ENCODE measurements at places on chromosomes 4 and X. TPM values are rescaled to one million over a fixed set of nuclear protein-coding genes. Genes with fewer than 3 reads are reported as not detected.
A peak's percentile ranks its signal among the peaks of the same experiment; 100 is the strongest.

- no peak for DNase-seq
- no peaks in the 10 kb centered on the region for H3K36me3 ChIP-seq
- H3K27me3 ChIP-seq: no peaks in the 10 kb centered on the region
- no peak overlapping the region for H3K27ac ChIP-seq
- H3K4me1 ChIP-seq: no peaks in the 10 kb centered on the region
Observed at GRCh38 chr4:88195328-88196012, 37.0 kb upstream of the ABCG2 start.

- no peak overlapping the region for H3K27ac ChIP-seq
- H3K4me1 ChIP-seq: no peaks in the 10 kb centered on the region
- no peak overlapping the region for H3K4me3 ChIP-seq
- peaks cover 2% of the 10 kb centered on the region for H3K27me3 ChIP-seq
- H3K36me3 ChIP-seq: no peaks in the 10 kb centered on the region
- no peak for DNase-seq
Observed at GRCh38 chr4:169098054-169098497, 88.0 kb upstream of the CBR4 start.

GRCh38 chrX:5726224-5726623, 502.4 kb downstream of the NLGN4X start:
- DNase-seq: no peak
- no peak overlapping the region for H3K4me3 ChIP-seq
- no peaks in the 10 kb centered on the region for H3K36me3 ChIP-seq
- no peak overlapping the region for H3K27ac ChIP-seq
- H3K4me1 ChIP-seq: no peaks in the 10 kb centered on the region

- no peak for DNase-seq
Observed at GRCh38 chrX:24782011-24782410, 88.3 kb downstream of the POLA1 start.

DNA sequence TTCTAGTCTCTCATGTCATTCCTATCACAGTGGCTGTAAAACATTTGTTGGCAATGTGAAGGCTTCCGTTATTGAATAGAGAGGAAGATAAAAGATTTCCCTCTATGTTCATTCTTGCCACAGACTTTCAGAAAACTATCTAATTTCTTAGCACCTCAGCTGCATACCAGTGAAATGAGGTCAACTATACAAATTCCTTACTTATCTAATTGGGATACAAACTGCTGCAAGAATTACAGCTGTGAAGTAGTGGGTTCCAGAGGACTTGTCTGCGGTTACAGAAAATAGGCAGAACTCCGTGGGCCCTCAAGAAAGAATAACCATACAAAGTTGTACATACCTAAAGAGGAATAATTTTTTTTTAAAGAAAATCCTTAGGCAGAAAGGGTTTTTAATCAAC, 175.8 kb downstream of the PPP1R2C start:
- no peaks in the 10 kb centered on the region for H3K4me1 ChIP-seq
- DNase-seq: no peak
- H3K4me3 ChIP-seq: no peak overlapping the region

- no peaks in the 10 kb centered on the region for H3K4me1 ChIP-seq
- peaks cover 44% of the 10 kb centered on the region for H3K36me3 ChIP-seq
- no peaks in the 10 kb centered on the region for H3K27me3 ChIP-seq
- no peak overlapping the region for H3K4me3 ChIP-seq
- no peak for DNase-seq
Observed at GRCh38 chrX:150616179-150616862, 47.9 kb downstream of the MTM1 start.

Gene ANK2
- not detected for total RNA-seq

Gene PCDH19
- total RNA-seq: not detected

DNA sequence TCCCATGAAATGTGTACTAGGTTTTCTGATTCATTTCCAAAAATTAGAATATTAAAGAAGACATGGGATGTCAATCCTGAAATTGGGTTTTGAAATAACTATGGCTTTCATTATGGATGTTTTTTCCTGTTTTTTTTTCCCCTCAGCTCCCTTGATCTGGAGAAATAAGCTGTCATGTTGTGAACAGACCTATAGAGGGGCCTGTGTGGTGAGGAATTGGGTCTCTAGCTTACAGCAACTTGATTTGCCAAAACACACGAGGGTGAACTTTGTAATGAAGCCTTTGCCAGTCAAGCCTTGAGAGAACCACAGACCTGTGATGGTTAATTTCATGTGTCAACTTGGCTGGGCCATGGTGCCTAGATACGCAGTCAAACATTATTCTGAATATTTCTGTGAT, 2413.6 kb downstream of the PCDH7 start:
- no peaks in the 10 kb centered on the region for H3K4me1 ChIP-seq
- no peak overlapping the region for H3K4me3 ChIP-seq
- H3K27ac ChIP-seq: no peak overlapping the region
- no peaks in the 10 kb centered on the region for H3K36me3 ChIP-seq
- H3K27me3 ChIP-seq: no peaks in the 10 kb centered on the region

Gene PAGE1
- not detected for total RNA-seq

Gene FGD1
- not detected for total RNA-seq

DNA sequence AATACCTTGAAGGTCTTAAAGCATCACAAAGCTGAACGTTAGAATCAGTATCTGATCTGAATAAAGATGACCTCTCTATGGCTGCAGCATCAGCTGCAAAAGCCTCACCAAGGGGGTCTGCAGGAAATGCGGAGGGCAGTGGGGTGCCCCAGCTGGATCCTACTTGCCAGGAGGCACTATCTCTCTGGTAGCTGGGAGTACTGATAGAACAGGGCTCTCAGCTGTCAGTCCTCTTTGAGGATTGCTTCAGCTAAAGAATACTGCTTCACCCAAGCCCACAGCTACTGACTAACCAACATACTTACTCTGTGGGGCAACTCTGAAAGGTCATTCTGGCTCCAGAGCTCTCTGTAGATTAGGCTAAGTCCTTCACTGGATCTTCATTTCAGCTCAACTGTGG, 112.5 kb upstream of the ZFP42 start:
- no peaks in the 10 kb centered on the region for H3K36me3 ChIP-seq
- no peaks in the 10 kb centered on the region for H3K27me3 ChIP-seq
- no peaks in the 10 kb centered on the region for H3K4me1 ChIP-seq
- no peak overlapping the region for H3K4me3 ChIP-seq
- DNase-seq: no peak

- no peak for DNase-seq
- no peaks in the 10 kb centered on the region for H3K27me3 ChIP-seq
- peaks cover 19% of the 10 kb centered on the region for H3K4me1 ChIP-seq
- H3K27ac ChIP-seq: no peak overlapping the region
Observed at GRCh38 chrX:19864736-19865135, 22.7 kb downstream of the SH3KBP1 start.

Gene MMRN1
- total RNA-seq: 2.0 TPM

Gene ESX1
- not detected for total RNA-seq

GRCh38 chr4:117793845-117794480, 240.3 kb upstream of the NDST3 start:
- no peaks in the 10 kb centered on the region for H3K27me3 ChIP-seq
- no peaks in the 10 kb centered on the region for H3K4me1 ChIP-seq
- H3K36me3 ChIP-seq: no peaks in the 10 kb centered on the region
- no peak overlapping the region for H3K4me3 ChIP-seq
- DNase-seq: no peak

GRCh38 chr4:126547352-126547751, 1085.4 kb upstream of the INTU start:
- no peaks in the 10 kb centered on the region for H3K36me3 ChIP-seq
- no peaks in the 10 kb centered on the region for H3K4me1 ChIP-seq
- no peaks in the 10 kb centered on the region for H3K27me3 ChIP-seq
- no peak for DNase-seq
- H3K4me3 ChIP-seq: no peak overlapping the region

Gene SHROOM3
- not detected for total RNA-seq

Gene SPANXB1
- total RNA-seq: not detected

GRCh38 chr4:68927165-68927564, 24.4 kb downstream of the UGT2A3 start:
- no peak overlapping the region for H3K4me3 ChIP-seq
- H3K27me3 ChIP-seq: no peaks in the 10 kb centered on the region
- H3K36me3 ChIP-seq: no peaks in the 10 kb centered on the region
- H3K27ac ChIP-seq: no peak overlapping the region
- DNase-seq: no peak

DNA sequence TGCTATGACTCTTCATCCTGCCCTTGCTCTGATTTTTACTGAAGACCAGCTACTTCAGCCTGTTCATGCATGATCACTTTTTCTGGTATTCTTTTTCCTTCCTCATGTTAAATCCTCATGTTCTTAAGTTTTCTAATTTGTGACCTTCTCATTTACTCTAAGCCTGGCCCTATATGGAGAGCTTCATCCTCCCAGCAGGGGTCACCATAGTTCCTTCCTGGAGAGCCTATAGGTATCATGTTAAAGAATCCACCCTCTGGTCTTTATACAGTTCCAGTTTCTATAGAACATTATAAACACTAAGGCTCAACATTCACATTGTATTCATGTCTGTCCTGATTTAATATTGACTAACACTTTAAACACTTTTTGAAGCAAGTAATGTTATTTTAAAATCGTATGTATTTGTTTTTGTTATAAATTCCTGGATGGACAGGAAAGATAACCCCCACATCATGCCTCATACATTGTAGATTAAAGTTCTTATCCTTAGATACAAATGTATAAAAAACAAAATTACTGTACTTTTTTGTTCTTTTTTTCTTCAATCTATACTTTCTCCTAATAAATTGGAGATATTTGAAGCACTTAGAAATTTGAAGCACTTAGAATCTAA, 53.8 kb upstream of the OTUD4 start:
- DNase-seq: peak; percentile 2
- no peaks in the 10 kb centered on the region for H3K4me1 ChIP-seq
- no peak overlapping the region for H3K27ac ChIP-seq
- H3K27me3 ChIP-seq: peaks cover 8% of the 10 kb centered on the region

GRCh38 chrX:20593836-20594235, 327.1 kb upstream of the RPS6KA3 start:
- DNase-seq: no peak
- no peak overlapping the region for H3K27ac ChIP-seq

GRCh38 chr4:75432683-75433082, 81.5 kb downstream of the RCHY1 start:
- no peak overlapping the region for H3K27ac ChIP-seq
- H3K4me1 ChIP-seq: no peaks in the 10 kb centered on the region
- DNase-seq: no peak
- H3K36me3 ChIP-seq: no peaks in the 10 kb centered on the region

Gene RNF212
- 3.2 TPM for total RNA-seq

Gene TCEAL6
- total RNA-seq: not detected

DNA sequence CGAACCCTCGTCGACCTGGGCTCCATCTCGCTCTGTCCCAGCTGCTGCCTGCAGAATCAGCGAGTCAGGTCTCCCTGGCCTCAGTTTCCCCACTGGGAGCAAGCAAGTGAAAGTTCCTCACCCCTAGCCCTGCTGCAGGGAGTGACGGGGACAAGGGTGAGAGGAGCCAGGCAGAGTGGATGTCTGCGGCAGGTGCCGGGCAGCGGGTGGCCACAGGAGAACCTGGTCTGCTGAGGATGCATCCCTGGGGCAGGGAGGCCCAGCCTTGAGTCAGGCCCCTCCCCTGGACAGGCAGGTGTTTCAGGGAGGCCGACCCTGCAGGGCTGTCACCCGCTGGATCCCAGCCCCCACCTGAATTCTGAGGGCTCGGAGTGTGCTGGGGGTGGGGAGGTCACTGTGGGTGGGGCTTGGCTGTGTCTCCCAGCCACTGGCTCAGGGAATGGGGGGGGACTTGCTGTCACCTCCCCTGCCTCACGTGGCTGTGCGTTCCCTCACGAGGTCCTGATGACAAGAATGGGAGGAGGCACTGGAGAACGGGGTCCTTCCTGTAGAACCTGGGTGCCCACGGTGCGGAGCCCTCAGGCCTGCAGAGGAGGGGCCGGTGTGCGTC, 33.2 kb downstream of the LRPAP1 start:
- peaks cover 7% of the 10 kb centered on the region for H3K36me3 ChIP-seq
- no peaks in the 10 kb centered on the region for H3K27me3 ChIP-seq
- H3K4me1 ChIP-seq: no peaks in the 10 kb centered on the region
- H3K4me3 ChIP-seq: no peak overlapping the region
- no peak for DNase-seq

Gene SLC49A3
- total RNA-seq: 2.6 TPM

DNA sequence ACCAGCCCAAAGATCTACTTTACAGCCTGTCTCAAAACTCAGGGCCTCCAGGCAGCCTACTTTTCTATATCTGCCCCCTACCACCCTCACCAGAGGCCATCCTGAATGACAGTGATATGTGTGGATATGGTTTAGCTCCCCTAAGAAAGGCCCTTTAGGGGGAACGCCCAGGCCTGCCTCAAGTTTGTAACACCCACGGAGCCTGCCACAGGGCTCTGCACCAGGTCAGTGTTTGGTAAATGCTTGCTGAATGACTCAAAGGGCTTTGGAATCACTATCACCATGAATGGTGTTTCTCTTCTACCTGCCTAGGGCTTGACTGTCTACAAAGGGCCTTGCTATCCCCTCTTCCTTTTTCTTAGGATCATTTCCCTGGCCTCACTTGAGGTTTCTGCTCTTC, 11.3 kb upstream of the LONRF3 start:
- H3K4me1 ChIP-seq: no peaks in the 10 kb centered on the region
- no peak overlapping the region for H3K27ac ChIP-seq
- H3K36me3 ChIP-seq: no peaks in the 10 kb centered on the region
- DNase-seq: no peak

Gene PALLD
- 1.9 TPM for total RNA-seq

- H3K4me3 ChIP-seq: peak overlapping the region; percentile 67
- peak overlapping the region; percentile 9 for H3K27ac ChIP-seq
- DNase-seq: no peak
- H3K27me3 ChIP-seq: no peaks in the 10 kb centered on the region
- H3K4me1 ChIP-seq: peaks cover 47% of the 10 kb centered on the region
Observed at GRCh38 chr4:98642991-98643426, 15.4 kb downstream of the TSPAN5 start.

DNA sequence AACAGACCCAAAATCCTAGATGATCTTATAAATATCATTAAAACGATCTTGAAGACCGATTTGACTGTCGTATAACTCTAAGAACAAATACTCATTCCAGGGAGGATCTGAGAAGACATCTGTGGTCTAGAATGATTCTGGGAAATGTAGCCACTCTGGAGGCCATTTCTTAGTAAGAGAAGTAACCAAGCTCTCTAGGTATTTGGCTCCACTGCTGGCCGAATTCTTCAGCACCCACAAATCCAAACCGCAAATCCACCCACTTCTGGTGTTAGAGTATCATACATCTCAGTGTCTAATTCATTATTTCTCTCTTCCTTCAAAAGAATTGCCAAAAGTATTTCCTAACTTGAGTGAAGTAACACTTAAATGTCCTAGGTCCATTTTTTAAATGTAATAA, 23.9 kb downstream of the KLHL5 start:
- H3K4me1 ChIP-seq: no peaks in the 10 kb centered on the region
- H3K27ac ChIP-seq: no peak overlapping the region
- no peak for DNase-seq
- no peaks in the 10 kb centered on the region for H3K27me3 ChIP-seq
- no peak overlapping the region for H3K4me3 ChIP-seq
- peaks cover 10% of the 10 kb centered on the region for H3K36me3 ChIP-seq

- H3K36me3 ChIP-seq: peaks cover 15% of the 10 kb centered on the region
- no peaks in the 10 kb centered on the region for H3K27me3 ChIP-seq
- no peak overlapping the region for H3K27ac ChIP-seq
- peaks cover 3% of the 10 kb centered on the region for H3K4me1 ChIP-seq
- H3K4me3 ChIP-seq: no peak overlapping the region
Observed at GRCh38 chrX:40719731-40720130, 15.6 kb downstream of the MED14 start.

Measured in CD4-positive, CD25-positive, alpha-beta regulatory T cell (primary cell).